ENCODE measurements at places on chromosomes 6 and 20.

GRCh38 chr20:50837532-50838321 lies 42.9 kb downstream of the BCAS4 start:
- no peak for DNase-seq

DNA sequence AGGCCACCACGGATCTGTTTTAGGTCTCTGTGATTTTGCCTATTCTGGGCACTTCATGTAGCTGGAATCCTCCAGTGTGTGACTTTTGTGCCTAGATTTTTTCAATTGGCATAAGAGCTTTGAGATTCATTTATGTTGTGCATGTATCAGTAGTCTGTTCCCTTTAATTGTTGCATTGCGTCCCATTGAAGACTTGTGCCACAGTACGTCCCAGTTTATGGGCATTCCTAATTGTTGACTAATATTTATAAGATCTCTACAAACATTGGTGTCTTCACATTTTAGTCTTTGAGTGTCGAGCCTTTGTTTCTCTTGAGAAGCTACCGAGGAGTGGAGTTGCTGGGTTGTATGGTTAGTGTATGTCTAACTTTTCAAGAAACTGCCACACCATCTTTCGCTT lies 704 bp upstream of the FAM210B start:
- no peak for DNase-seq

DNA sequence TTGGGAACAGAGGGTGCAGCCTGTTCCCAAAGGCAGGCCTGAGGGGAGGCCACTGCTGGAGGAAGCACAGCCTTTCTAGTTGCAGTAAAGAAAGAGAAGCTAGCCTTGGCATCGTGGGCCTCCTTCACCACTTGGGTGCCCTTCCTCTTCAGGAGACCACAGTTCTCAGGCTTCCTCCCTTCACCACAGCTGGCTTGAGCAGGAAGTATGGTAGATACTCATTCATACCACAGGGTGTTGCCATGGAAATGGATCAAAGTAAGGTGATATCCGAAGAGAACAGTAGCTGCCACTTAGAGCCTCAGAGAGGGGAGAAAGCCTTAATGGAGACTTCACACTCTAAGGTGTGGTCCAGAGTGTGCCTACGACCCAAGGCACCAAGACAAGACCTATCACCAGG lies 120.4 kb upstream of the RIPOR2 start:
- DNase-seq = no peak

DNA sequence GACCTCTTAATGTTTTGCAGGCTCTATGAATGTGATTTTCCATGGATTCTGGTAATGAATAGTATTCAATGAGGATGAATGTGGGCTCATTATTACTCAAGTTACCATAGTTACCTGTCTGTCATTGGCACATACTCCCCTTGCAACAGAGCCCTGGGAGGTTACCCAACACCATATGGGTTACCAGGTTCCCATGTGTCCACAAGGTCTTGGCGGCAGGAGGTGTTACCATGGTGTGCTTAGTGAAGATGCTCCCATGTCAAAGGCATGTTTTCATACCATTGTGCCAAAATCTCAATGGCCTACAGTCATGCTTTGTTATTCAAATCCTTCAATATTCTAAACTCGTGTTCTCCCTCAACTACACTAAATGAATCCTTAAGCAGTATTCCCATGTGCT lies 232.5 kb downstream of the HDGFL1 start:
- no peak for DNase-seq

GRCh38 chr6:108739496-108740330 lies 108.5 kb upstream of the ARMC2 start:
- DNase-seq = no peak

- DNase-seq = no peak
Measured at GRCh38 chr6:110329714-110330436, 28.3 kb downstream of the METTL24 start.

GRCh38 chr20:3100480-3100879 lies 16.0 kb upstream of the AVP start:
- no peak for DNase-seq

DNA sequence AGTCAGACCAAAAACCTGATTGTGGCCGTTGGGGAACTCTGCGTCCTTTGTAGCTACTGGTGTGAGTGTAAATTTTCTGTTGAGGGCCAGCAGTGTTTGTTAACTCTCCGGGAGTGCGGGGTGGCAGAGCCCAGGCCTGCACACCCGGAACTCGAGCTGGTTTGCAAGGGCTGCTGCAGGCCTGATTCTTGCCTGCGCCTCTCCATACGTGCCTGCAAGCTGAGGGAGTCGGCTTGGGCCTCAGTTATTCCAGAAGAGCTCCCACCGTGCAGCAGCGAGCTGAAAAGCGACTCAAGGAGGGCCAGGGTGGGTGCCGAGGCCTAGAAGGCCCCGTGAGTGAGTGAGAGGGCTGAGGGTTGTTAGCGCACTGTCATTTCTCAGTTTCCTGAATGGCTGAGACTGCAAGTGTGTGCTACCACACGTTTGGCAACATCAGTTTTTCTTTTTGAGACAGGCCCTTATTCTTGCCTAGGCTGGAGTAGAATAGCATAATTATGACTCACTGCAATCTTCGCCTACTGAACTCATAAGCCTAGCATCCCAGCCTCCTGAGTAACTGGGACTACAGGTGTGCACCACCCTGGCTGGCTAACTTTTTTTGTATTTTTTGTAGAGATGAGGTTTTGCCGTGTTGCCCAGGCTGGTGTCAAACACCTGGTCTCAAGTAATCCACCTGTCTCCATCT lies 33.9 kb upstream of the KIF13A start:
- DNase-seq = no peak

DNA sequence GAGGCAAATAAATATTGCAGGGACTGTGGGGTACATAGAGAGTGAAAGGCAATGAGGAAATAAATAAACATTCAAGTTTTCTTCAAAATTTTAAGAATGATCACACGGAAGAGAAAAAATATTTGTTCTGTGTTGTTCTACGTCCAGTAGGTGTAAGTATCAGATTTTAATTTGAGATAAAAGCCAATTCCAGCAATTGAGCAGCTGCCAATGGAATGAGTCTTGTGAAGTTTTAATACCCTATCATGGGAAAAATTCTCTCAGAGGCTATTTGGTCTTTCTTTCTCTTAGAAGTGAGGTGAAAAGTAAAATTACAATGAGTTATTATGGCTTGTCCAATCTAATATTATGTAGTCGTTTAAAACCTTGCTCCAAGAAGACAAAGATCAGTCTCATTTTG lies 195.7 kb upstream of the CITED2 start:
- DNase-seq = no peak

- no peak for DNase-seq
Measured at GRCh38 chr6:148611213-148611612, 135.6 kb upstream of the UST start.

DNA sequence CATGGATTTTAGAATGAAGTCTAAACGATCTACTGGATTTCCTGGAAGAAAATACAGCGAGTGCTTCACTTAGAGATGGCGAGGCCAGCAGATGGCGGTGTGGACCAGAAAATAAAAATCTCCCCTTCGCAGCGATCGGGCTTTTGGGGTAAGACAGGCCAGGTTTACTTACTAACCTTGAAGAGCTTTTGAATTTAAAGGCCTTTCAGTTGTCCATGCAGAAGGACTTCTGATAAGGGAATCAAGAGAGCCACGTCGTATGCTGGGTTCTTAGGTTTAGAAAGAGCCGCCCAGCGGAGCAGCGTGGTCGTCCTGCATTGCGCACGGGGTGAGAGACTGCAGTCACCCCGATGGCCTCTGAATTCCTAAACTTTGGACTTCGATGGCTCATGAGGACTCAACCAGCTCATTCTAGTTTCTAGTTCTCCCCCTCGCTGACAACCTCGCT lies 125.2 kb upstream of the RALGAPA2 start:
- DNase-seq = peak; percentile 95

DNA sequence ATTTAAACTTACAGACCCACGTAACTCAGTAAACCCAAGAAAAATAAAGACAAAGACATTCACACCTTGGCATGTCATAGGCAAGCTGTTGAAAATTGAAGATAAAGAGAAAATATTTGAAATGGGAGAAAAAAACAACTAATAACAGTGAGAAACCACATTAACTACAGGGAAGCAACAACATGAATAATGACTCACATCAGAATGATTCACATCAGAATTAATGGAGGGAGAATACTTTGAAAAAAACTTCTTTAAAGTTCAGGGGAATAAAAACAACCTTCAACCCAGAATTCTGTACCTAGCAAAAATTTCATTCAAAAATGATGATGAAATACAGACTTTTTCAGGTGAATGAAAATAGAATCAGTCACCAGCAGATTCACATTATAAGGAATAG lies 32.9 kb upstream of the SLC22A3 start:
- DNase-seq = no peak

DNA sequence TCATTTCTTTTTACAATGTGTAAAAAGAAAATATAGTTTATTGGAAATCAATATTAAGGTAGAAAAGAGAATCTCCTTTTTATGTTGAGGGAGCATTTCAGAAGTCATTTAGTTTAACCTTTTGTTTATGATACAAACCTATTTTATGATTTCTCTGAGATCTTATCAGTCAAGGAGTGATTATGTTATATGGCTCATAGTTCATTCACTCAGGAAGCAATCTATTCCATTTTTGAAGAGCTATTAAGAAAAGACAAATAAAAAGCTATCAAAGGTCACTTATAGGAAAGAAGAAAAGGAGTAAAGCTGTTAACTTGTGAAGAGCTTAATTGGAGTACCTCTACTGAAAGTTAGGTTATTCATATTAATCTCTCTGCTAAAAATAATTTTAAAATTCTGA lies 526.6 kb upstream of the JAG1 start:
- DNase-seq = peak; percentile 83

GRCh38 chr6:151044465-151045441 lies 179.3 kb downstream of the MTHFD1L start:
- no peak for DNase-seq

DNA sequence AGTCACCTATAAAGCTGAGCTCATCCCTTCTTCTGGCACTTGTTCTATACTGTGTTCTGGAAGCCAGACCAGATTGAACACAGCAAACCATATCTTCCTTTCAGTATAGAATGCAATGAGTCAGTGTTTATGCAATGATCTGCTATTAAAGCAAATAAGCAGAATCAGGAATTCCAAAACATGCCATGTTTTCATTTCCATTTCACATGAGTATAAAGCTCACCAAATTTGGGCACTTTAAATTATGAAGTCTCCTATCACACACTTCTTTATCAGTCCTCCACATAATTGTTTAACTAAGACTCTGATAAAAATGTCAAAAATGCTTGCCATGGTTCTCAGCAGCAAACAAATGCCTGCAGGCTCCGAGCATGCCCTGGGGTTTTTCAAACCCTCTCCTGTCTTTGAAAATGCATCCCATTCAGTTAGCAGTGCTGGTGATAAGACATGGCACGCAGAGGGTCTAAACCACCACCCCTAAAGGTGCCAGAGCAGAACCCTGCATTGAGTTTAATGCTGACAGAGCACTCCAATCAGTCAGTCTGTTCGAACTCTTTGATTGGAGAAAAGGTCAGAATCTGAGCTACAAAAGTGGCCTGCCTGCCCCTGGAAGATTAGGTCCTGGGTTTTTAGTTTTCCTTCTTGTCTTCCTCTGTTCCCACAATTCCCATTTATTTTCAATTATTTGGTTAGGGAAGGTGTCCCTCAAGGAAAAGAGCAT lies 234.1 kb downstream of the GMPR start:
- DNase-seq = no peak

- DNase-seq = no peak
Measured at GRCh38 chr20:39075731-39076130, 113.6 kb downstream of the DHX35 start.

DNA sequence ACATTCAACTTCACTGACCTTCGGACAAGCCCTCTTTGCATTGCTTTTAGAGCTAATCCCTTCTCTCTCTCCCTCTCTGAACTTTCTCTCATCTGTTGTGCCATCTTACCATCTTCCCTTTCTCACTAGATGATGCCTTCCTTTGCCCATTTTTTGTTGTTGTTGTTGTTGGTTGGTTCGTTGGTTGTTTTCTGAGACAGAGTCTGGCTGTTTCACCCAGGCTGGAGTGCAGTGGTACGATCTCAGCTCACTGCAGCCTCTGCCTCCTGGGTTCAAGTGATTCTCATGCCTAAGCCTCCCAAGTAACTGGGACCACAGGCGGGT lies 18.8 kb downstream of the MAP3K5 start:
- no peak for DNase-seq

DNA sequence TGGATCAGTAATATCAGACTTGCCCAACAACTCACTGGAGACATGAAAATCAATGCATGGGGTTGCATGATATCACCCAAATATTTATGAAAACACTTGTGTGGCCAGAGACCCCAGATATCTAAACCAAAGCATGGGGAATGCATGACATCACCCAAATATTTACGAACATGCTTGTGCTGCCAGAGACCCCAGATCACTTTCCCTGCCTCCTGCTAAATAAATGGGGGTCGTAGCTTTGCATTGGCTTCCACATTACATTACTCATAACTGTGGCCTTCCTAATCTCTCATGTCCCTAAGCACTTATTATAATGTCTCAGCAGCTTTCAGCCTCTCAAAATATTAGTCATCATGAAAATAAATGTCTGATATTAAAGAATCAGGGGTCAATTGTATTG lies 838.0 kb upstream of the DEFB115 start:
- no peak for DNase-seq

DNA sequence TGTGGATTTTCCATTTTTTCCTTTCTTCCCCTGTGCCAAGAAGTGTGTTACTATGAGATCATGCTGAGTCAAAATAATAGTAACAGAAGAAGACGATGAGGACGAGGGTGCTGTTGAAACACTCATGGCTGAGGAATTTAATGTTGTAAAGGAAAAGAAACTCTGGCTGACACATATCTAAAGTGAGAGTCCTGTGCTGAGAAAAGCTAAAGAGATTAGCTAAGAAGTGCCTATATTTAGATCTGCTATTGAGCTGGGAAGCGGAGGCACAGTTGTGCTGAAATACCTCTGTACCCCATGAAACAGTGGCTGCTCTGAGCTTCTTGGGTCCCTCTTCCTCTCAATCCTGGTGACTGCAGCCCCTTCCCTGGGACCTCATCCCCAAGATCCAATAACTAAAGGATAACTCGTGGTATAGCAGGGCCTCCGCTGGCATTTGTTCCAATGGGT lies 1.1 kb upstream of the SYTL3 start:
- DNase-seq = no peak

GRCh38 chr20:51470499-51470820 lies 72.1 kb downstream of the NFATC2 start:
- DNase-seq = no peak

- DNase-seq = no peak
Measured at GRCh38 chr20:32326504-32326845, 31.7 kb upstream of the ASXL1 start.

DNA sequence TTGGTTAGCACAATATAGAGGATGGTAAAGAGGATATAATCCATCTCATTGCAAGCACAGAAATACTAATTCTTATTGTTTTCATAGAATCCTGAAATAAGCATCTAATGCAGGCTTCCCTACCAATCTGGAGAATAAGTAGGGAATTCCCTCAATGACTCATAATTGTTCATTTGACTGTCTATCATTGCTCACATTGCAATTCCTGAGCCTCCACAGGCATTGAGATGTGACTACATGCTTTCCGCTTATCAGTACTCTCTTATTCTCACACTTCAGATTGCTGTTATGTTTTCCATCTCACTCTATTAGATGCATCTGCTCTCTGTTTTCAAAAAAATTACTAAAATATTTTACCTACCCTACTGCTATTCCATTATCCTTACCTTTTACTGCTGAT lies 216.2 kb upstream of the PRSS16 start:
- DNase-seq = no peak

- no peak for DNase-seq
Measured at GRCh38 chr6:37396571-37397180, 36.3 kb upstream of the CMTR1 start.

- DNase-seq = no peak
Measured at GRCh38 chr6:17096096-17096495, 5.8 kb upstream of the STMND1 start.
